Activated CD4-positive, alpha-beta T cell treated with anti-CD3 and anti-CD28 coated beads, Interleukin-2, amount 10 ng/mL, durations not matched to agents 24 days and 14 days (primary cell): ENCODE measurements at places on chromosomes 3 and 15.

DNA sequence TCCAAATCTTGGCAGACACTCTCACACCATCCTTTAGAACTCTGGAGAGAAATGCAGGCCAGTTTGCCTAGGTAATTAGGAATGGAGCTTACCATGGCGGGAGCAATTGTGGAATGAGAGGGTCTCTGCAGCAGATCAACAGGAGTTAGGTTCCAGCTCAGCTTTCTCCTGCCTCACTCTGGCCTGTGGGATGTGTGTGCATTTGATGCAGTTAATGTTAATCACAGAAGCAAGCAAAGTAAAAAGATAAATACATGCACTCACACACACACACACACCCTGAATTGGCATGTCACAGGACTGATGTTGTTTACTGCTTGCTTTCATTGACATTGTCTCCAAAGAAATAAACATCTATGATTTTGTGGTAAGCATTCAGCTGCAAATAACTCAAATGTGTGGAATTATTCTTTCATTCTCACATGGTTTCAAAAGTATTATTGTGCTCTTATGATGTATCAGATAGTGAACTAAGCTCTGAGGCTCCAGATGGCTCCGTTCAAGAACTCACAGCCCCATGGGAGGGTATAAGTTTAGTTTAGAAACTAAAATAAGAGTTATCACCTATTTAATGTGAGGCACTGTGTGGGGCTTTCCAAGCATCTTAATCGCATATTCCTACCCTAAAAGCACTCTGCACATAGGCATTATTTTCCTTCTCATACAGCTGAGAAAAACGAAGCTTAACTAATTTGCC, 31.3 kb upstream of the BFSP2 start:
- no peak for DNase-seq

- DNase-seq, result peak; percentile 61
These were observed 56.8 kb downstream of the TFG start for GRCh38 chr3:100766069-100766468.

- DNase-seq, result no peak
These were observed 470.8 kb downstream of the SOX2 start for GRCh38 chr3:182182531-182182968.

GRCh38 chr3:187310954-187311470, 19.5 kb upstream of the MASP1 start:
- no peak for DNase-seq
